Naive thymus-derived CD8-positive, alpha-beta T cell (primary cell): ENCODE measurements at places on chromosomes 4 and X.

DNA sequence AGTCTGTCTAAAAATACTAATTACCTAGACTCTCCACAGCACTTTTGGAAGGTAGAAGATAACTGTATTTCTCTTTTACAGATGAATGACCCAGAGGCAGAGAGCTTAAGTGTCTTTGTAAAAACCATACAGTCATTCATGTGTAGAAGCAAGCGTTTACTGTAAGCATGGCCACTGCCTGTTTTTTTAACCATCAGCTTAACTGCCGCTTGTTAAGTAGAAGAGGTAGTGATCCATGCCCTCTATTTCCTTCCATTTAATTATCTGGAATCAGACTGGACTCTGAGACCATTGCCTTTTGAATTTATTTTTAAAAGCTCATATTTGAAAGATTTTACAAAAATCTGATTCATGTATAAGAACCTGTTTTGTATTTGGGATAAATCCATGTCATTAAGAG, 111.2 kb upstream of the TECRL start:
- no peaks in the 10 kb centered on the region for H3K4me1 ChIP-seq
- no peak for DNase-seq
- H3K4me3 ChIP-seq: no peak overlapping the region
- H3K27me3 ChIP-seq: no peaks in the 10 kb centered on the region

GRCh38 chr4:100017637-100018310, 67.7 kb upstream of the H2AZ1 start:
- H3K4me3 ChIP-seq: no peak overlapping the region
- no peak for DNase-seq
- H3K27ac ChIP-seq: no peak overlapping the region
- H3K36me3 ChIP-seq: no peaks in the 10 kb centered on the region
- H3K27me3 ChIP-seq: peaks cover 16% of the 10 kb centered on the region
- H3K4me1 ChIP-seq: no peaks in the 10 kb centered on the region

- H3K4me1 ChIP-seq: no peaks in the 10 kb centered on the region
- no peaks in the 10 kb centered on the region for H3K27me3 ChIP-seq
- no peaks in the 10 kb centered on the region for H3K36me3 ChIP-seq
These were observed 97.6 kb downstream of the HMX1 start for GRCh38 chr4:8774071-8774470.

DNA sequence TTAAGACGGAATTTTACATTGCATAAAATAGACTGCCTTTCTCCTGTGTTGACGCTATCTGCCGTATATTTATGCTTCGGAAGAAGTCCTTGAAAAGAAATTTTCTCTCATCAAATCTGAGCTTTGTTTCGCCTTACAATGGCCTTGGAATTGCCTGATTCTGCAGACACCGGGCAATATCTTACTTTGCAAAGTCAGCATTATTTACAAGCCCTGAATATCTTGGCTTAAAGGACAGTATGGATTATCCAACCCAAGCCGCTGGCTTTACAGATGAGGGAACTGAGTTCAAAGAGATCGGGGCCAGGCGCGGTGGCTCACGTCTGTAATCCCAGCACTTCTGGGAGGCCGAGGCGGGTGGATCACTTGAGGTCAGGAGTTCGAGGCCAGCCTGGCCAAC, 1.1 kb upstream of the MANBA start:
- H3K27ac ChIP-seq: peak overlapping the region; percentile 94
- no peaks in the 10 kb centered on the region for H3K36me3 ChIP-seq
- peaks cover 42% of the 10 kb centered on the region for H3K4me1 ChIP-seq
- no peak for DNase-seq
- no peaks in the 10 kb centered on the region for H3K27me3 ChIP-seq
- peak overlapping the region; percentile 97 for H3K4me3 ChIP-seq
